Activated naive CD4-positive, alpha-beta T cell treated with anti-CD3 and anti-CD28 coated beads for 36 hours (primary cell): ENCODE measurements at places on chromosomes 13 and 19. TPM values are rescaled to one million over a fixed set of nuclear protein-coding genes. Genes with fewer than 3 reads are reported as not detected.

Gene SLITRK5
- total RNA-seq = not detected

Gene CLEC17A
- total RNA-seq = 0.26 TPM

Gene GJB6
- 0.50 TPM for total RNA-seq

Gene KLK7
- not detected for total RNA-seq

Gene SLC10A2
- not detected for total RNA-seq

Gene ZNF844
- total RNA-seq = 1.6 TPM

Gene PTH2
- total RNA-seq = not detected

Gene FBN3
- not detected for total RNA-seq

Gene MYO9B
- 73.1 TPM for total RNA-seq

Gene ERFL
- total RNA-seq = 0.99 TPM
